ENCODE measurements at places on chromosomes 11 and 22.

DNA sequence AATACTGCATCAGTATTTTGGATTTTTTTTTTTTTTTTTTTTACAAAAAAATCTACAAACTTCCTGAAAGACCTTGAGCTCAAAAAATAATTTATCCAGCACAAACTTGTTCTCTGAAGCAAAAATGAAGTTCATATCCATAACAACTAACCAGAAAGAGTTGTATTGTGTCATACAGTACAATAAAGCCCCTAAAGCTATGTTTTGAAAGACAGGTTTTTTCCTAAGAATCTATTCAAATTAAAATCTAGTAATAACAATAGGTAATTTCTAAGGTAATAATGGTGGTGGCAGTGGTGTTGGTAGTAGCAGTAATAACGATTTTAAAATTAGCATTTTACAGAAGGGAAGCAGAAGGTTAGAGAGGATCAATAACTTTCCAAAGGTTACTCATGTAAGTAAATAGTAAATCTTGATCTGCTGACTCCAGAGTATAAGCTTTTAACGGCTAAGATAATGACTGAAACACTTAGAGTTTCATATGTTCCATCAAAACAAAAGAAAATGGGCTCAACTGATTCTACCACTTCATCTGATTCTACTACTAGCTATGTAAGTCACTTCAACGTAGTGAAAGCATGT lies 53.3 kb upstream of the GAB2 start:
- no peak for DNase-seq

GRCh38 chr22:46617207-46617985 lies 2.8 kb upstream of the GRAMD4 start:
- DNase-seq = no peak

- no peak for DNase-seq
Measured at GRCh38 chr22:30615543-30615954, 8.6 kb downstream of the TCN2 start.

- DNase-seq = no peak
Measured at GRCh38 chr22:47672526-47672925, 910.1 kb downstream of the TBC1D22A start.

- DNase-seq = no peak
Measured at GRCh38 chr11:114026355-114026754, 33.2 kb upstream of the ZBTB16 start.

DNA sequence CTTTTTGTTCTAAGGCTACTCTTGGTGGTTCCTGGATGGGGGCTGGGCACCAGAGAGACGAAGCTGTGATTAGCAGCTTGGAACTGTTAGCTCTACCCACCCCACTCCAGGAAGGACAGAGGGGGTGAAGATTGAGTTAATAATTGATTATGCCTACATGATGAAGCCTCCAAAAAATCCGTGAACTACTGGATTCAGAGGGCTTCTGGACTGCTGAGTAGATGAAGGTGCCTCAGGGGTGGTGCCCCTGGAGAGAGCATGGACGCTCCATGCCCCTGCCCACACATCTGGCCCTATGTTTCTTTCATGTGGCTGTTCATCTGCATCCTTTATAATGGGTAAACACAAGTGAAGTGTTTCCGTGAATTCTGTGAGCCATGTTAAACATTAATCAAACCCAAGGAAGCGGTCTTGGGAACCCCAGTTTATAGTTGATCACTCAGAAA lies 47.3 kb upstream of the CYP2D6 start:
- DNase-seq = no peak

DNA sequence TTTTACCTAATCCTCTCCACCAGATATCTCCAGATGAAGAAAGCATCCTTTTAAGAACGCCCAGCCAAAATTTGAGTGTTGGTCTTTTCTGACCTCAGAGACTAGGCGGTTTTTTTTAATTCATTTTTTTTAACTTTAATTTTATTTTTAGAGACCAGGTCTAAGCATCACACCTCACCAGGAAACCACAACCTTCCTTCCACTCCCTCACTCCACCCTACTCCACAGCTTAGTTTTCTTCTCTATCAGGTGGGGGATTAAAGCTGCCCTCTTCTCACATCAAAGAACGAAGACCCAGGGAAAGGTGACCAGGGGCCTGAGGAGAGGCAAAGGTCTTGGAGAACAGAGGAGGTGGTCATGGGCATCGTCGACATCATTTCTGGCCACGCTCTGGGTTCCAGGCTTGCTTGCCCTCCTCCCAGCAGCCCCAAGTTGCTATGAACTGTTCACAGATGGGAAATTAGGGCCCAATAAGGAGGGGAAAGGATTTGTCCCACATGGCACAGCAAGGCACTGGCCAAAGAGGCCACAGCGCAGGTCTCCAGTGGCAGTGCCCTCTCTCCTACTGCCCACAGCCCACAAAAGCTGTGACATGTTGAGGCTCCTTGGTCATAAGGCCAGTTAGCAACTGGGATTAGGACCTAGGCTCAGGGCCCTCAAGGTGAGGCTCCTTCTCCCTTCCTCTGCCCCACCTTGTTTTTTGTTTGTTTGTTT lies 1.4 kb upstream of the PEX16 start:
- DNase-seq = peak; percentile 4
